AML-193 (cell line): ENCODE measurements at places on chromosomes 6 and 20.

DNA sequence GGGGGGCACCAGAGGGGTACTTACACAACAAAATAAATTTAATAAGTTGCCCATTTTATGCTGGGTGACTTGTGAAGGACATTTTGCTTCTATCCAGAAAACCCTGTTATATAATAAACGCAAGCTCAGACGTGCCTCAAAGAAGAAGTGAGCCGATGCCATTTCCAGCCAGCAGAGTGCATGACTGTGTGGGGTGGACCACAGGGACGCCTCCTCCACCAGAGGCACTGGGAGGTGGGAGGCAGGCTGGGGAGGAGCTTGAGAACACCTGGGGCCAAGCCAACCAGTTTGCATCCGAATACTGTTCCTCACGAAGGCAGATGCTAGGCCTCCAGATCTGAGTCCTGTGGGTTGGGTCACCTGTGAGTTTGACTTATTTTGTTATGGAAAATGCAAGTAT, 363.8 kb downstream of the RNGTT start:
- DNase-seq = no peak

GRCh38 chr6:87396595-87397392, 11.0 kb upstream of the CFAP206 start:
- peak; percentile 95 for DNase-seq

DNA sequence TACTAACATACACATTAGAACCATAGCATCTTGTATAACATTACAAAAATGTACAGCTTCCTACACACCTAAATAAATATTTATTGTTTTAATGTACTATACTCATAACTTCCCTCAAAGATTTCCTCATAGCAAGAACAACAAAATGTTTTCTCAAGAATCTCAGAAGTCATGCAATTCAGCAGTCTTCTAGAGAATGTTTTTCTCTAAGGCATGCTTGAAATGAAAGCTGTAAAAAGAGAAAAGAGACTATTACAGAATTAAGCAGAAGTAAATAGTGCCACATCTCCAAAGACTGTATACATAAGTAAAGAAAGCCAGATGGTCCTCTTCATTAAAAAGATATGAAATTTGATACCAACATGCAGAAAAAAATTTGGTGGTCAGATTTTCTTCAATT, 672.2 kb downstream of the EPM2A start:
- no peak for DNase-seq

DNA sequence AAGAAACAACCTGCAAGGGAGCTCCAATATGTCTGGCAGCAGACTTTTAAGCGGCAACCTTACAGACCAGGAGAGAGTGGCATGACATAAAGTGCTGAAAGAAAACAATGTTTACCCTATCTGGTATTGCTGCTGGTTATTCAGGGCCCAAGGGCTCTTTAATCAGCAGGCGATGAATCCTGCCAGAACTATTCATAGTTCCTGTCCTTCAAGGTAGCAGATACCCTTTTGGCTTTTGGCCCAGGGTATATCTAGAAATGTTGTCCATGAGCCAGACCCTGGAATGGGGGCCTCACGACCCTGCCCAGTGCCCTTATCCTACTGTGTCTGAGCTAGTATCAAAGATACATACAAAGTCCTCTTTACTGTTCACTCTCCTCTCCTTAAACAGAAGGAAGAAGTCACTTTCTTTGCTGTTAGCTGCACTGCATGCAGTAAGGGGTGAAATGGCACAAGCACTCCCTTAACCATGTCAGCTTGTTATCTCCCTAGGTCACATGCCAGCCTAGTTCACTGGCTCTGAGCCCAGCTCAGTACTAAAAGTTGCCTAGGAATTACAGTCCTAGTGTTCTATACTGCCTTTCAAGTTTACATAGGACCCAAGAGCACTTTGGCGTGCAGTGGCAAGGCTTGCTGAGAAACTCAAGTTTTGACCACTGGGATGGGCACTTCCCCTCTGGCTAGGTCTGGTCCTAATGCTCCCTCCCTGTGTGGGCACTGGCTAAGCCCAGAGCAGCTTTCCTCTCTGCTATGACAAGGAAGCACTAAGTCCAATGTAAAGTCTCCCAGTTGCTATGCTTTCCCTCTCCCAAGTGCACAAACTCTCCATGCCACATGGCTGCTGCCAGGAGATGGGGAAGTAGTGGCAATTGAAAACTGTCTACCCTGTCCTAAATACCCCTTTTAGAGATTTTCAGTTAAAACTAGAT, 122.0 kb downstream of the HTR1B start:
- no peak for DNase-seq

DNA sequence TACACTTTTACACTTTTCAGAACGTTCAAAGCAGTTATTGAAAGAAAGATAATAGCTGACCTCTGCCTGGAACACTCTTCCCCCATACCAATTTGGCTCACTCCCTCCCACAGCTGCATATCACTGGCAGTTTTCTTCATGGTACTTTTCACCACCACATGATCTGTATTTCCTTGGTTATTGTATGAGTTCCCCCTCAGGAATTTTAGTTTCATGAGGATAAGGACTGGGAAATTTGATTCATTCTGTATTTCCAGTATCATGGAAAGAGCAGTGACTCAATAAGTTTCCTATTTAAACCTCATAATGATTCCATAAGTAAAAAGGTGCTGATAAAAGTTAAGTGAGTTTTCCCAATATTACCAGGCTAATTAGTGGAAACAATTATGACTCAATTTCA, 16.0 kb downstream of the HTR1B start:
- DNase-seq = no peak

DNA sequence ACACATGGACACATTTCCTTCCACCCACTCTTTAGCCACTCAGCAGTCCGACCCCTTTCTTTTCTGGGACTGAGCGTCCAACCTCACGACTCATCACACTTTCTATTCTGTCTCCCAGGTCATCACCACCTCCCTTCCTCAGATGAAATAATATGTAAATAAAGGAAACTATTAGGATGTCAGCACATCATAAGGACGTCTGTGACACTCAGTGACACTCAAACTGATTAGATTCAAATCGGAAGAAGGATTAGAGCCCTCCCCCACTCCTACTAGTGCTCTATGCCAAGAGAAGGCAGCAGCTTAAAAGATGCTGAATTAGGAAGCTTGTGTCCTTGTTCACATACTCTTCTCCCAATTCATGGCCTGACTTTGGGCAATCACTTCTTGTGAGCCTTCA, 113.6 kb downstream of the TNFRSF21 start:
- DNase-seq = no peak

DNA sequence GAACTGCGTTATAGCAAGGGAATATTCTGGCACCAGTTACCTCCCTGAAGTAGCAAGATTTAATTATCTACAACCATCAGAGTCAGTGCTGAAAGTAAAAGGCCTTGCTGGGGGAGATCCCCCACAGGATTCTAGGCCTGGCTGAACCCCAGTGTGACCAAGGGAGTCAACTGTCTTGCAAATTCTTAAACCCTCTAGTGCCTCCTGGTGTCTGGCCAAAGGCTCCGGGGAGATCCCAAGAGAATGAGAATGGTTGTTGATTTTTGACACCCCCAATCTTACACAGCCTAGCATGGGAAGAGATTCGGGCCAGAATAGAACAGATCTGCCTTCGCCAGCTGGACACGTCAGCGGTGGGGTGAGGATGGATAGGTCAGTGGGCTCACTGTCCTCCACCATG, 179.4 kb downstream of the ERMARD start:
- peak; percentile 30 for DNase-seq

GRCh38 chr6:31353384-31353945, 3.5 kb downstream of the HLA-B start:
- no peak for DNase-seq

DNA sequence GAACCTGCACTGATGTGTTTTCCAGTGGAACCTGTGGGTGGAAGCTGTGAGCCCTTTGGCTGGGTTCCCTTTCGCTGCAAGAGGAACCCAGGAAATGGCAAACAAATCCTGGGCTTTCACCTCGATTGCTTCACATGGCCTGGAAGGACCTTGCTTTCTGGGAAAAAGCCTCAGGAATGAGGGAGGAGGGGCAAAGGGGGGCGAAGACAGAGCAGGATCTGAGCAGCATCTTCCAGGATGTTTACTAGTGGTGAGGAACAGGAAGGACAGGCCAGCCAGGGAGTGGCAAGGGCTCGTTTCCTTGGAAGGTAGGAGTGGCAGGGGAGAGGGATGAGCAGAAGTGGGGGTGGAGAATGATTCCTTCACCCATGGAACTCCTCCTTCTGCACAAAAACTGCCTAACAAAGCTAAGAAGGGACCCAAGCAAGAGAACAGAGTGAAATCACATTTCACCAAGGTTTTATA, 5.9 kb downstream of the SLC2A10 start:
- DNase-seq = no peak

GRCh38 chr6:47524136-47524845, 46.7 kb downstream of the CD2AP start:
- DNase-seq = peak; percentile 60

- no peak for DNase-seq
Measured at GRCh38 chr6:42211726-42212125, 5.9 kb downstream of the MRPS10 start.

DNA sequence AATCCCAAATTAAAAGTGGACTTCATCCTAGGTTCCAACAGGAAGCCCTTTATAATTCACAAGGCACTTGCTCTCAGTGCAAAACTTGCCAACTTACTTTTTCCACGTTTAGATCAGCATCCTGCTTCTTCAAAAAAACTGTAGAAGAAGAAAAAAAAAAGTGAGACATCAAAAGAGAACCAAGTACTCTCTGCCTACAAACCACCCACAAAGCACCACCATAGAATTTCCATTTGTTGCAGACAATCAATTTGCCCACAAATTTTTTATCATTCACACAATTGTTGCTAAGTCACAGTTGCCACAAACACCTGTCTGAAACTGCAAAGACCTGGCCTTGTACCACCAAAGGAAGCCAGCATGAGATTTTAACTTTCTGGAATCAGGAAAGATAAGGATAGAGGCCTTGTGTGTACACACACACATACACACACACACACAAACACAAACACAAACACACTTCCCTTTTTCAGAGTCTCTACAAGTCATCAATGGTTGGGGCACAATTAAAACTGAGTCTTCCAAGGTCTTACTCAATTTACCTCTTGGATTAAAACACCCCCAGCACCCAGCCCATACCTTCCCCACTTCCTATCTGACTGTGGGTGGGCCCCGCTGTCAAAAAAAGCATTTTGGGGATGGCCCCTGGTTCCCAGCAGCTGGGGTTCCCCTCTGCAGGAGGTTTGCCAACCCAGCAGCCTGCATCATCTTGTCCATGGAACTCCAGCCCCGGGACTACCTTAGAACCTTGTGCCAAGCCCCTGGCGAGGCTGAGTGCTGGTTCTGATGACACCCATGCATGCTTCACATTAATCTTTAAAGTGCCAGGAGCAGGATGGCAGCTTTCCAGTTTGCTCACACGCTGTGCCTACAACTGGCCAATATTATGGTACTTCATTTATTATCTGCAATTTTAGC, 26.5 kb downstream of the FYN start:
- DNase-seq = no peak

- peak; percentile 57 for DNase-seq
Measured at GRCh38 chr6:26420688-26421171, 18.7 kb downstream of the BTN3A1 start.

GRCh38 chr6:117072134-117072533, 193.2 kb upstream of the VGLL2 start:
- no peak for DNase-seq

DNA sequence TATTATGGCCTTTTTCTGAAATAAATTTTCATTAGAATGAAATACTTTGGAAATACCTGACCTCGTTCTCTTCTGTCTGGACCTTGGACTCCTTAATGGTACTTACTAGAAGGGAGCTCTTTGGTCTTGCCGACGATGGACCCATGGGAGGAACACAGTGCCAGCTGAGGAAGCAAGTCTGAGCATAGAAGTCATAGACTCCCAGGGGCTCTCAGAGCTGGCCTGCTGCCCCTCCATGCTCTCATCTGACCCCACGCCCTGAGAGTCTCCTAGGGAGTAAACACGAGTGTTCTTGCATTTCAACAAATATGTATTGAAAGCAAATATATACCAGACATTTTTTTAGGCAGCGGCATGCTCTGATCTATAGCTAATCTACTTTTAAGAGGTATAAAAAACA, 87.8 kb downstream of the PLEKHG1 start:
- DNase-seq = no peak

GRCh38 chr6:164075981-164076615, 661.6 kb downstream of the QKI start:
- no peak for DNase-seq

GRCh38 chr6:5425797-5426196, 164.5 kb downstream of the FARS2 start:
- DNase-seq = no peak

- DNase-seq = peak; percentile 68
Measured at GRCh38 chr6:143536866-143537691, 25.6 kb upstream of the FUCA2 start.

DNA sequence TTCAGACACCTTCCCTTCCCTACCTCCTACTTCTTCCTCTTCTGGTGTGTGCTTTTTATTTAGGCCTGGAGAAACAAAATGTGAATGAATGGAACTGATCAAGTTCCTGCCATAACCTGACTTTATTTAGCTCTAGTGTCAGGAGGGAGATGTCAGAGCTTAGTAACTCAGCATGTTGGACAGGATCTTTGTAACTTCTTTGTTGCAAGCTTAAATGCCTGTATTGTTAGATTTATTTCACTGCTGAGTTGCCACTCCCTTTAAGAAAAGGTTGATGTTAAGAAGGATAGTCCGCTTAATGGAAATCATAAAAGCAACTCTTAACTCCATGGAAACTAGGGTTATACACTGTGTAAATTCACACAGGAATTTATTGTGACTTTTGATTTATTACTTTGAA, 2.2 kb downstream of the FAM120B start:
- DNase-seq = no peak
